ENCODE measurements at places on chromosomes 4 and X. TPM values are rescaled to one million over a fixed set of nuclear protein-coding genes. Genes with fewer than 3 reads are reported as not detected.

GRCh38 chr4:71268166-71268565 lies 70.7 kb upstream of the SLC4A4 start:
- no peak for DNase-seq

- no peak for DNase-seq
These were observed 19.9 kb upstream of the PCDH10 start for GRCh38 chr4:133129237-133129636.

DNA sequence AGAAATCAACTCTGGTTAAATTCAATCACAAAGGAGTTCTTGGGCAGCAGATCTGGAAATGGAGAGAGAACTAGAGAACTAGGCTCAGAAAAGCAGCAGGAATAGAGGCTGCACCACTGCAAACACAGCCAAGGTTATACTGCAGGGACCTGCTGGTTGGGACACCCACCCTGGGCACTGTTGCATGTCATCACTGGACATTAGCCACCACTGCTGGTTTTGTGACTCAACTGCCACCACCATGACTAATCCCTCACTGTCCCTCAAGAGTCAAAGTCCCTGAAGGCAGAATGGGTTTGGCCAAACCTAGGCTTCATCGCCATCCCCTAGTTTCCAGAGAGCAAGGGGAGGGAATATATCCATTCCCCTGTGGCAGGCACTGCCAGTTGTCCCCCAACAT lies 38.1 kb upstream of the IRAK1 start:
- no peak for DNase-seq

DNA sequence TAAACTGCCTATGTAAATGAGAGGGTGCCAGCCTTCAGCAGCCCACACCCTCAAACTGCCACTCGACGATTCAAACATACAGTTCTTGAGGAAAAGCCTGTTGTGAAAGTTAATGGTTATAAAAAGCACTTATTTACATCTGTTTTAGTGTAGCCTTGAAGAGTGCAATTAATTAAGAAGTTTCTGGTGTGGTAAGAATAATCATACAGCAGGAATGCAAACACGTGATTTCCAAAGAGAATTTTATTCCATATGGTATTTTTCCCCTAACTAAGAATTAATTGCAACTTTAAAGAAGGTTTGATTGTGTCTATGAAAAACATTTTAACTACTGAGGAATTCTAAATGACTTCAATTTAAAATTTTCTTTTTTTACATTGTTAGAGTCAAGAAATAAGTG lies 176.3 kb upstream of the PITX2 start:
- no peak for DNase-seq

GRCh38 chr4:145528601-145529000 lies 46.9 kb downstream of the SMAD1 start:
- DNase-seq: no peak

- no peak for DNase-seq
These were observed 178.9 kb downstream of the CENPC start for GRCh38 chr4:67366311-67366861.

NOX1 gene
- not detected for total RNA-seq

Measured in MCF 10A (cell line).